ENCODE measurements at places on chromosomes 16 and 17. TPM values are rescaled to one million over a fixed set of nuclear protein-coding genes. Genes with fewer than 3 reads are reported as not detected.

Gene METTL2A
- 3.6 TPM for total RNA-seq

Gene SLC5A11
- total RNA-seq = 0.31 TPM

Gene SLFN5
- 47.8 TPM for total RNA-seq

Gene PRR15L
- not detected for total RNA-seq

Gene MT1M
- total RNA-seq = not detected

Gene CPHXL2
- not detected for total RNA-seq

Gene ABCA10
- total RNA-seq = 1.0 TPM

Gene HES7
- not detected for total RNA-seq
